ENCODE measurements at places on chromosomes 5 and 9. TPM values are rescaled to one million over a fixed set of nuclear protein-coding genes. Genes with fewer than 3 reads are reported as not detected.

TGFBR1 gene
- total RNA-seq = 136 TPM

NDFIP1 gene
- 44.9 TPM for total RNA-seq

MVB12B gene
- total RNA-seq = 2.6 TPM

MARCOL gene
- not detected for total RNA-seq

NTRK2 gene
- 0.14 TPM for total RNA-seq

LECT2 gene
- not detected for total RNA-seq
